ENCODE measurements at places on chromosomes 4 and X.

GRCh38 chr4:56940971-56941370 lies 33.3 kb downstream of the REST start:
- no peak for DNase-seq

DNA sequence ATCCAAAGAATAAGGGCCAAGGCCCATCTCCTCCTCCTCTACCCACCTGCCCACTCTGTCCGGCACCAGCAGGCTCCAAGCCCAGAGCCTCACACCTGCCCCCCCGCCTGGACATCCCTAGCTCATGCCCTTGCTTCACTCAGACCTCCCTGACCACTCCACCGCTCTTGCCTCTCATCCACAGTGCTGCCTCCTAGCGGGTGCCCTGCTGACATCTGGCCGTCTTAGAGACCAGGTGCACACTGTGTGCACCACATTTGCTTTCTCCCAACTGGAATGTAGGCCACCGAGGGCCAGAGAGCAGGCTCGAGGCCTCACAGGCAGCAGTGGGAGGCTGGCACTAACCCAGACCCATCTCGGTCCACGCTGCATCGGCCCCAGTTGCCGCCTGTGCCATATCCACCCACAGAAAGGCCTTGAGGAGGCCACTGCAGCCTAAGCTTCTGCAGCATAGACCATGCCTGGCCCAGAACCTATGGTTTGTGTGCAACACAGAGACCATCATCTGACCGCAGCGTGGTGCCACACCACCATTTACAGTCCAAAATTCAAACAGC lies 13.5 kb downstream of the LETM1 start:
- no peak for DNase-seq

DNA sequence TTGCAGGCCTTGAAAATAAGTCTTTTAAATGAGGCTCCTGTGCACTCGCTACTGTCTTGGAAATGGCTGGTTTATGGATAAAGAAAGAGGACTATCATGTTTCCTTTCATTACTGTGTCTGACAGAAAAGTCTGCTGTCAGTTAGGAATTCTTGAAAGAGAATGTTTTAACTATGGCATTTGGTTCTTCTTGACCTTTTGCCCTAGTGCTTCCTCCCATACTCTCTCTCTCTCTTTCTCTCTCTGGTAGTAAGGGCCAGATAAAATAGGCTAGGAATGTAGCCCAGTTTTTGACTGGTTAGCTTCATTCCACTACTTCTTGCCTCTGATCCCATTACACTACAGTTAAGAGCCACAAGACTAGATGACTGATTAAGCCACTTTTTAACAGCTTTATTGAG lies 29.8 kb downstream of the YY2 start:
- no peak for DNase-seq

DNA sequence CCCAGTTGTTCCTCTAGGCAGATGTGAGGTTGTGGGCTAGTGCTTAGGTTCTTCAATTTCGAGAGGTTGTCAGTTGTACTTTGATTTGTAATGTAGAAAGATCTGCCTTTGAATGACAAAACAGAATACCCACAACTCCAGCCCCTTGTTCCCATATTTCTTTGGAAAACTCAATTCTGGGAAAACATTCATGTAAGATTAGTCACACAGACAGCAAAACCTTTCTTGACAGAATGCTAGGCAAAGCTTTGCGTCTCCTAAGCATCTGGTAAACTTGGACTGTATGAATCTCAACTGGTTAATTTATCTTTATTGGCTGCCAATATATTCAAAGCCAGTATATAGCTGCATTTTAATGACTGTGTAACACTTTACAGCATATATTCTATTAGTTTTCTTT lies 34.9 kb downstream of the NOCT start:
- no peak for DNase-seq

DNA sequence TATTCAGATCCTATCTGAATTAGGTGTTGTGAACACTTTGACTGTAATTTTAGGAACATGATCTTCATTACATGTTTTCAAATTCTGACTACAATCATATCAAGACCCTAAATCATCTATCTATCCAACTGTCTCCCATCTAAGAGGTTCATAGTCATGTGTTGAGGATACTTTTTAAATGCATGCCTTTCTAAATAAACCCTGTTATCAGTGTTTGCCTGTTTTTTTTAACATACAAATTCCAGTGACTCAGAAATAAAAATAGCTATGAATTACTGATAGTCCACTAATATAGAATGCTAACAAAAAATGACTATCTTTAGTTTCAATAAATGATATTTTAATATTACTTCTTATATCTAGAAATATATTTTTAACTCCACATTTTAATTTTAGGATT lies 8.0 kb downstream of the RAB28 start:
- DNase-seq, result no peak

DNA sequence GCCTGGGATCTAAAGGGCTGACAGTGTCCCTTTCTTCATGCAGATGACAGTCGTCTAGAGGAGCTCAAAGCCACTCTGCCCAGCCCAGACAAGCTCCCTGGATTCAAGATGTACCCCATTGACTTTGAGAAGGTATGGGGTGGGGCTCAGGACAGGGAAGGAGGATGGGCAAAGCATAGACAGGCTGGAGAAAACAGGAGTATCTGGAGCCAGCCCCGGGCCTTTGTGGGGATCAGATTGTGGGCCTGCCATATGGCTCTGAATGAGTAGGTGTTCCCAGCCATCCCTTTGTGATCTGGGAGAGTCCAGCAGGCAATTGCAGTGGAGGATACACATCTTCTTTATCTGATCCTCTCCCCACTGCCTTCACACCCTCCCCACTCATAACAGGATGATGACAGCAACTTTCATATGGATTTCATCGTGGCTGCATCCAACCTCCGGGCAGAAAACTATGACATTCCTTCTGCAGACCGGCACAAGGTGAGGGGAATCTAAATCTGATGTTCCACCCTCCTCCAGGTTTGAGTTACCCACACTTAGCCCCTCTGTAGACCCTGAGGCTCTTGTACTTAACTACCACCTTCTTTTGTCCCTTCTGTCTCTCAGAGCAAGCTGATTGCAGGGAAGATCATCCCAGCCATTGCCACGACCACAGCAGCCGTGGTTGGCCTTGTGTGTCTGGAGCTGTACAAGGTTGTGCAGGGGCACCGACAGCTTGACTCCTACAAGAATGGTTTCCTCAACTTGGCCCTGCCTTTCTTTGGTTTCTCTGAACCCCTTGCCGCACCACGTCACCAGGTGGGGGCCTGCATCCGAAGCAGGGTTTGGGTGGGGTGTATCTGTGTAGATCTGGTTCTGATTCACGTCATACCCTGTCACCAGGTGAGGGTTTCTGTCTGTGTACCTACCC lies 5.8 kb upstream of the CDK16 start:
- no peak for DNase-seq

DNA sequence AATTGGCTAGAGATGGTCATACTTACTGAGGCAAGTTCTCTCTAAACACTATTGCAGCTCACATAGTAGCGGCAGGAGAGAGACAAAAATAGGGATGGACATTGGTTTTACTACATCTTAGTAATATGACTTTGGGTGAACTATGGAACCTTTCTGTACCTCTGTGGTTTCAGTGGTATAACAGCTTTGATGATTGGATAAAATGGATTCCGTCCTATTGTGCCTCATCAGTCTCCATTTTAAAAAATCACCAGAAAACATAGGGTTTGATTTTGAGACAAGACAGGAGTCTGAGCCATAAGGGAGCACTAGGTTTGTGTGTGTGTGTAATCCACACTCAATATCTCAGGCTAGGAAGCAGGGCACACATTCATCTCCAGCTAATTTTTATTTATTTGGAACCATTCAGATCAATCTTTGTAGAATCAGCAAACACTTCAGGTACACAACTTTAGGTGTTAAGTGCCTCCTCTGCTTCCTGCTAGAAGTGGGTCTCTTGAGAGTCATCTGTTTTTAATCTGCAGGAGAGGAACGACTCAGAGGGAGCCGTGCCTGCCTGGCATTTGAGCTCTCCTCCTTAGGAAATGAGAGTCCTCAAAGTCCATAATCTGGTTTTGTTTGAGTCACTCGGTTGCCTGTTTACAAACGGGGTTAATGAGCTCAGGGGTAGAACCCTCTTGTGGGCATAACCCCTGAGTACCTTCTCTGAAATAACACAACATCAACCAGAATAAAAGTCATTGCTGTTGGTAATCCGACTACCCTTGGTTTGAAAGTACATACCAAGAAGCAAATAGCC lies 238.5 kb upstream of the BOD1L1 start:
- no peak for DNase-seq

DNA sequence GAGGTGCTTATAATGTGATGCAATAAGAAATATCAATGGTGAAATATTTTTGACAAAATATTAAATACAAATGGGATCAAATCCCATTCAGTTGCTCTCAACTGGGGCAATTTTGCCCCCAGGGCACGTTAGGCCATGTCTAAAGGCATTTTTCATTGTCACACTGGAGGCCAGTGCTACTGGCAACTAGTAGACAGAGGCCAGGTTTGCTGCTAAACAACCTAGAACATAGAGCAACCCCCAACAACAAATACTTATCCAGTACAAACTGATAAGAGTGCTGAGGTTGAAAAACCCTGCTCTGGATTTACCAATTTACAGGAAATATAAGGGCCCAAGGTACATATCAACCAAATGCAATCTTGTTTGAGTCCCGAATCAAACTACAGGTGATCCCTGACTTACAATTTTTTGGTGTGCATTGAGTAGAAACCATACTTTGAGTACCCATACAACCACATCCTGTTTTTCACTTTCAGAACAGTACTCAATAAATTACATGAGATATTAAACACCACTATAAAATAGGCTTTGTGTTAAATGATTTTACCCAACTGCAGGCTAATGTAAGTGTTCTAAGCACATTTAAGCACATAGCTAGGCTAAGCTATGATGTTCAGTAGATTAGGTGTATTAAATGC lies 237.5 kb downstream of the HNRNPD start:
- DNase-seq, result no peak

- DNase-seq, result no peak
Measured at GRCh38 chr4:36241771-36242170, 2.5 kb downstream of the ARAP2 start.

DNA sequence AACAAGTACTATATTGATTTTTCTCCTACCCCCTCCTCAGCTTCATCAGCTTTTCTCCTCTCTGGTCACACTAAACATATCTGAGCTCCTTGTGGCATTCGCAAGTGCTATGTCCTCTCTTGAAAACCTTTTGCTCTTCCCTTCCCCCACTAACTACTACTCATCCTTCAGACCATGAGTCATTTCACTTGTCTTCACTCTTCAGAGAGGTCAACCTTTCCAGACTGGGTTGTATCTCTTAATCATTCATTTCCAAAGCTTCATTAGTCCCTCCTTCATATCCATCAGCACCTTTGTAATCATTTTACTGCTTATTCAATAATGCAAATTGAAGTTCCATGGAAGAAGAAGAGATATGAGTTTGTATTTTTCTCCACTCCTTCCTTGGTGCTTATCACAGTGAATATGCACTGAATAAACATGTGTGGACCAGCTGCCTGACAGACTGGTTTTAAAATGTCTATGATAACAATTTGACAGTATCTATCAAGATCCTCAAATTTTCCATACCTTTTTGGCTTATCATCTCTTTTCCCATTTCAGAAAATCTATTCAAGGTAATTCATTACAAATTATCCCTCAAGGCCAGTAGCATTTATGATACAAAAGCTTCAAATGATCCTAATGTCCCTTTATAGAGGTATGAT lies 28.4 kb downstream of the DDX60L start:
- DNase-seq, result no peak

- no peak for DNase-seq
Measured at GRCh38 chrX:56794404-56795230, 65.6 kb downstream of the NBDY start.

- DNase-seq, result peak; percentile 44
Measured at GRCh38 chr4:142354794-142355420, 491.2 kb downstream of the INPP4B start.

DNA sequence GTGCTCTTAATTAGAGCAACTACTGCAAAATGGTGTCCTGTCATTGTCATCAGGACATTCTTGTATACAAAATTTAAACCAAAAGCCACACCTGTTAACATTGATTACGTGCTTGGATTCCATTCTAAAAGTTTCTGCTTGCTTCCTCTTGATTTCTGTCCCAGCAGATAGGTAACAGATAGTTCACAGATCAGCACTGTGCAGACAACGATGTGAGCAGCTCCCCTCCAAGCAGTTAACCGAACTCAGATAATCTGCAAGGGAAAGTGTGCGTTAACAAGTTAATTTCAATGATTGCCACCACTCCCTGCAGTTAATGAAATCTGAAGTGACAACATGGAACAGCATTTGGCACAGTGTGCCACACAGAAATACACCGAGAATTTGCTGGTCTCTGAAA lies 54.4 kb upstream of the RELL1 start:
- DNase-seq, result no peak

DNA sequence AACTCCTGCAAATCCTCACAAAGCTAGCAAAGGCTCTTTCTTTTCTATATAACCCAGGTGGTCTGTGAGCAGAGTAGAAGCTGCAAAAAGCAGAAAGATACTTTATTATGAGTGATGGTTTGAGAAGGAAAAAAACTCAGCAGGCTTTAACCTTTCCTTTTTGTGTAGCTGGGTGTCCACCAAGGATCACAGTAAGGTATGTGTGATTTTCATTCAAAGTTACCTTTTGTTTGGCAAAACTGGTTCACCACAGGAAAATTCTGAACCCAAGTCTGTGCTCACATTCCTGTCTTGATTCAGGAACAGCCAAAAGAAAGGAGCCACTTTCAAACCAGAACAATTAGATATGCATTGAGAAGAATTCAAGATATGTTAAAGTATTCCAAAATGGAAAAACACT lies 35.7 kb downstream of the FRAS1 start:
- DNase-seq, result no peak

GRCh38 chr4:72319601-72320021 lies 249.4 kb downstream of the ADAMTS3 start:
- peak; percentile 60 for DNase-seq

- DNase-seq, result no peak
Measured at GRCh38 chr4:106494066-106494465, 125.5 kb upstream of the GIMD1 start.

GRCh38 chrX:31392513-31392912 lies 320.7 kb upstream of the FTHL17 start:
- no peak for DNase-seq

- no peak for DNase-seq
Measured at GRCh38 chr4:148574502-148574901, 132.3 kb upstream of the NR3C2 start.

DNA sequence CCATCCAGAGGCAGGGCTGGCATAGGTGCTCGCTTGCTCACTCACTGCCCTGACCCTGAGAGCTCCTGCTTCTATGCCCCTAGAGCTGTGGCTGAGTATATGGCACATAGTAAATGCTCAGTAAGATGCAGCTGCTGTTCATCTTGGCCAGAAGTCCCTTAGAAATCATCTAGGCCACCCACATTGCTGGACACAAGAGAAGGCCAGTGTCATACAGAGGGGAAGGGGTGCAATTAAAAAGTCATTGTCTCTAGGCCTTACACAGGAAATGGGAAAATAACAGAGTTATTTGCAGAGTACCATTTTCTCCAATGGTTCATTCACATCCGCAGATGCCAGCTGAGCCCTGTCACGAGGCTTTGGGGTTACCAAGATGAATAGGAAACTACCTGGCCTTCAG lies 88.8 kb downstream of the MAMLD1 start:
- DNase-seq, result no peak

- no peak for DNase-seq
Measured at GRCh38 chr4:69727426-69727825, 33.0 kb downstream of the SULT1B1 start.

Data from T-helper 2 cell (primary cell).